ENCODE measurements at places on chromosomes 3 and 15.

DNA sequence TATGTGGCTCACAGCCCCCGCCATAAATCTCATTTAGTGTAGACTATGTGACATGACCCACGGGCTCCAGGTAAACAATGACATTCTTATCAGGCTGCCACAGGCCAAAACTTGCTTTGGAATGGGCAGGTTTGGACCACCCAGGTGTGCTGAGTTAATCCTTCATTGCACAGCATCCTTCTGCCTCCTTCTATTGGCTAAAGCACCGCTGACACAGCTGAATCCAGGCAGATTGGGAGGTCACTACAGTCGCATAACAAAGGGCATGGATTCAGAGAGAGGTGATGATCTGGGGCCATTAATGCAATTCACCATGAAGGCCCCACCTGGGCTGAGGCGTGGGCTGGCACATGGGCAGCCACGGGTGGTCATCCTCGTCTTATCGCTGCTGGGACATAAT, 47.8 kb upstream of the GALNT15 start:
- DNase-seq, result no peak

GRCh38 chr3:29475305-29475840, 194.5 kb downstream of the RBMS3 start:
- DNase-seq, result no peak

GRCh38 chr3:27307566-27307965, 61.6 kb downstream of the NEK10 start:
- no peak for DNase-seq

GRCh38 chr15:50134524-50135024, 15.5 kb upstream of the ATP8B4 start:
- DNase-seq, result no peak

DNA sequence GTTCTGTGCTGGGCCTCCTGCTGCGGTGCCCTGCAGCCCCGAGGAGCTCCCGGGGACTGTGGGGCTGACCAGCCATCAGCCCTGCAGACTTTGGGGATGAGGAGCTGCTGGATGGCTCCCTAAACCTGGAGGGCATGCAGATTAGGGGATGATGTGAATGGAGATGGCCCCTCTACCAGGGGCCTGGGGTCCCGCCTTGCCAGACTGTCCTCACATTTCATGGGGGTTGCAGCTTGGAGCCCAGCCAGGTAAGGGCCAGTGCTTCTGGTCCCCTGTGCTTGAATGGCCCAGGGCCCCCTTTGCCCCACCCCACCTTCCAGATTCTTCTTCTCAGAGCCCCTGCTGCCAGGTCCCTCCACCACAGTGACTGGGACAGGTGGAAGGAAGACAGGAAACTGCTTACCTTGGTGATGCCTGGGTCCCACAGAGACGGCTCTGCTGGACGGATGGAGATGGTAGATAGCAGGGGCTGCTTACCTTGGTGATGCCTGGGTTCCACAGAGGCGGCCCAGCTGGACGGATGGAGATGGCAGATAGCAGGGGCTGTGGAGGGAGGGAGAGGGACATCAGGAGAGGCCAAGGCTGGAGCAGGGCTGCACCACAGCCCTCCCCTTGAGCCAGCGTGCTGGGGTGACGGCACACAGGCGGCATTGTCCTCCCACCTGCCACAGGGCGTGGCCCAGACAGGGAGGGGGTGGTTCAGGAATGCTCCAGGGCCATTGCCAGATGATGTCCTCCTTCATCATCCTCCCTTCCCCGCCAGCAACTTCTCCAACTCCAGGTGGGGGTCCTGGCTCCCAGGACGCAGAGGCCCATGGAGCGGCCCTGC, at the start of gene SPTBN5:
TSS of gene SPTBN5 (minus strand) at position 632 of the 829 bp plus-strand sequence. CDS start at position 76, 556 bp downstream.
- DNase-seq, result no peak

- DNase-seq, result no peak
Measured at GRCh38 chr3:99706410-99706809, 68.0 kb downstream of the COL8A1 start.

DNA sequence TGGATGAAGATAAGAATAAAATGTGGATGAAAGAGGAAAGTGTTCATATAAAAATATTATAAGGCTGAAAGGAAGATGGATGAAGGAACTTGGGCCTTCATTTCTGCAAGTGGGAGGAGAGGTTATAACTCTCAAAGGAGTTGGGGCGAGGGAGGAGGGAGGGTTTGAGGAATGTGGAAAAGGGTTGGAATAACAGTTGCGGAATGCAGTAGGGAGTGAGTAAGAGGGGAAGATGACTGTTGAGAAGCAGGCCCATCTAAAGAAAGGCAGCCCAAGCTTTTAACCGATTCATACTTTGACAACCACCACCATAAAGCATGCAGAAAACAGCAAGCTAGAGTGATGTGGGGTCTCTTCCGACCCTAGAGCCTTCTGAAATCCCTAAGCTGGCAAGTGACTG, 8.3 kb upstream of the TM4SF4 start:
- DNase-seq, result no peak

DNA sequence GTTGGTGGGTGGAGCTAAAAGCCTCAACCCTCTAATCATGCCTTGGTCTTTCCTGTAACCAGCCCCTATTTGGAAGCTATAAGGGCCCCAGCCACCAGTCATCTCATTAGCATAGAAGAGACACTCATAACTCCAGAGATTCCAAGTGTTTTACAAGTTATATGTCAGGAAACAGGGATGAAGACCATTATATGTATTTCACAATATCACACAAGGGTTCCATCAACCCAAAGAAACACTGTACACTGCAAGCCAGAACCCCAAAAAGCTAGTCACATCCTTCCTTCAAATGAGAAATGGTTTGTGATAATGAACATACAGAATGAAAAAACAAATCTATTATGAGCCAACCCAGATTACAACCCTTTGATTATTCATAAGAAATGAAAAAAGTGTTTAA, 175.7 kb downstream of the PDE8A start:
- no peak for DNase-seq

Data from activated CD4-positive, alpha-beta T cell treated with anti-CD3 and anti-CD28 coated beads, Interleukin-2, amount 50 U/mL, for 48 hours (primary cell).